ENCODE measurements at places on chromosomes 4 and X.

DNA sequence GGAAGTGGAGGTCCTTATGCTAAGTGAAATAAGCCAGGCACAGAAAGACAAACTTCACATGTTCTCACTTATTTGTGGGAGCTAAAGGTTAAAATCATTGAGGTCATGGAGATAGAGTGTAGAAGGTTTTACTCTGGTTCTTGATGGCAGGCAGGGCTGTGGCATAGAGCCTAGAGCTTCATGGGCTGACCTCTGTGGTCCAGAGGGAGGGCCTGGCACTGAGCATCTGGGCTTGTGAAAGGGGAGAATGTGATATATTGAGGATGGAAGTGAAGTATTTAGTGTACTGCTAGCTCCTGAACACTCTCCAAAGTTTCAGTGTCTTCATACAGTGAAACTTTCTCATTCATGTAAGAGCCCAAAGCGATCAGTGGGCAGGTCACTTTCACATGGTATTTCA is 71.3 kb upstream of the ANXA3 start:
- DNase-seq = no peak

DNA sequence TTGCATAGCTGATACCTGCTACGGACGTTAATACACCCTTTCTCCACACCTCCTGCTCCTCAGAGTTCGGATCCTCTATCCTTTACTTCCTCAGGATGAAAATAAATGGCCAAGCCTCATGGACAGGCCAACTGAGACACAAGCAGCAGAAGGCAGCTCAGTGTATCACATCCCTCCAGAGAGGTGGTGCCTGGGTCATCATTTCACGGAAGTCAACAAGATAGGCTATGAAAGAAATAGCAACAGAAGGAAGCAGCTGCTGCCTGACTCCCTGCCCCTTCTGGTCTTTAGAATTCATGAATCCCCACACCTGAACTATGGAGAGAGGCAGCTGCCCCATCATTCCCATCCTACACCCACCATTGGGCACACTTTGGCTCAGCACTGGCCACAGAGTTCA is 267.1 kb upstream of the ETNPPL start:
- DNase-seq = no peak

- no peak for DNase-seq
Measured at GRCh38 chr4:56293121-56293520, 94.2 kb downstream of the AASDH start.

- DNase-seq = no peak
Measured at GRCh38 chr4:38069271-38069760, 109.1 kb downstream of the PTTG2 start.

- DNase-seq = no peak
Measured at GRCh38 chr4:6918338-6918737, 8.7 kb downstream of the TBC1D14 start.

DNA sequence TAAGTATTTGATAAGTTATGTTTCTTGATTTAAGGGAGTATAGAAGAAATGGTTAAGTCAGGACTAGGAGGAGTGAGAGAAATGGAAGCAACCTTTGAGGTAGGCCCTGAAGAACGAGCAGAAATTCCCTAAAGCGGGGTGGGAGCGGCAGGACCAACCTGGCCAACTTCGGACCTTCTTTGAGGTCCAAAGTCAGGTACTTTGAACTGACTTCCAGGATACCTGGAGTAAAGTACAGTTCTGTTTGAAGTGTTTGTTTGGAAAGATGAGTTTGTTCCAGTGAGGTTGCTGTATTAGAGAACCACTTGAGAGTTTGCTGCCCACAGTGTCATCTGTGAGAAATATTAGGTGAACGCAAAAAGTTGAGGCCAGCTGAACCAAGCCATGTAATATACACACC is 11.7 kb downstream of the RNF4 start:
- DNase-seq = no peak

DNA sequence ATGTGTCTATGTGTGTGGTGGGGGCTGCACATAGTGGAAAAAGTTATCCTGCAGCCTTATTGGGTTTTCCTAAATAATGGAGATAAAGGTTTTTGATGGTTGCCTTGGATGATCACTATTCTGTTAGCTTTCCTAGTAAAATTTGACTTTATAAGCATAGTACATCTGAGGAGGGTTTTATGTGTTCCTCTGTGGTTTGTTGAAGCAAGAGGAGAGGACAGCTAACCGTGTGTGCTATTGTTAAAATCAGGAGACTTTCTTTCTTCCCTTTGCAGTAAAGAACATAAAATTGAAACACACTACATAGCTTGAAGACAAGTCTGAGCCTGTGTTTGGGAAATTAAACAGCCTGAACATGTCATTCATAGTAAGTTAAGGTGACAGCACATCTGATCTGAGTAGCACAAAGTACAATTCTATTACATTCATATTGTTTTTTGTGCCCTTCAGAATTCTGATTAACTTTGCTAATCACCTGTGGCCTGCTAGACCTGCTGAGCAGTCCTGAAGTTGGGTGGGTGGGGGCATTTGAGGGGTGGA is 36.8 kb downstream of the C4orf51 start:
- DNase-seq = no peak

DNA sequence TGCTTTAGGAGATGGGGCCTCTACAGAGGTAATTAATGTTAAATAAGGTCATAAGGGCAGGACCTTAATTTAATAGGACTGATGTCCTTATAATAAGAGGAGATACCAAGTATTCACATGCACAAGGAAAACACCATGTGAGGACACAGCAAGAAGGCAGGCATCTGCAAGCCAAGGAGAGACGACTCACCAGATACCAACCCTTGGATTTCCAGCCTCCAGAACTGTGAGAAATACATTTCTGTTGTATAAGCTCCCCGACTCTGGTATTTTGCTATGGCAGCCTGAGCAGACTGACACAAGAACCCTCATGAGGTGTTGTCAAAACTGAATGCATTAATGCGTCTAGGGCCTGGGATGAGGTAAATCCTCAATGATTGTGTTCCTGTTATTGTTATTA is 56.2 kb upstream of the MAPK10 start:
- no peak for DNase-seq

DNA sequence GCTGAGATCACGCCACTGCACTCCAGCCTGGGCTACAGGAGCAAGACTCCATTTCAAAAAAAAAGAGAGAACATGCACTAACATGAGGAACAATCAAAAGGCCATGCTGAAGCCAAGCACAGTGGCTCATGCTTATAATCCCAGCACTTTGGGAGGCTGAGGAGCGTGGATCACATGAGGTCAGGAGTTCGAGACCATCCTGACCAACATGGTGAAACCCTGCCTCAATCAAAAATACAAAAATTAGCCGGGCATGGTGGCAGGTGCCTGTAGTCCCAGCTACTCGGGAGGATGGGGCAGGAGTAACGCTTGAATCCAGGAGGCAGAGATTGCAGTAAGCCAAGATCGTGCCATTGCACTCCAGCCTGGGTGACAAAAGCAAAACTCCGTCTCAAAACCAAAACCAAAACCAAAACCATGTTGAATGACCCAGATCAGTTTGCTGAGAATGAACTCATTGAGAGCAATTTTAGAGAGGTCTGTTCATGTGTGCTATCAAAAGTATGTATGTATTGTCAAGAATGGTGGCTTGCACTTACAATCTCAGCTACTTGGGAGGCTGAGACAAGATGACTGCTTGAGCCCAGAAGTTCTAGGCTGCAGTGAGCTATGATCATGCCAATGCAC is 44.8 kb downstream of the PDS5A start:
- DNase-seq = no peak

GRCh38 chr4:82578935-82579334 is 17.1 kb upstream of the TMEM150C start:
- no peak for DNase-seq

- DNase-seq = no peak
Measured at GRCh38 chrX:14819769-14820168, 53.1 kb downstream of the FANCB start.

DNA sequence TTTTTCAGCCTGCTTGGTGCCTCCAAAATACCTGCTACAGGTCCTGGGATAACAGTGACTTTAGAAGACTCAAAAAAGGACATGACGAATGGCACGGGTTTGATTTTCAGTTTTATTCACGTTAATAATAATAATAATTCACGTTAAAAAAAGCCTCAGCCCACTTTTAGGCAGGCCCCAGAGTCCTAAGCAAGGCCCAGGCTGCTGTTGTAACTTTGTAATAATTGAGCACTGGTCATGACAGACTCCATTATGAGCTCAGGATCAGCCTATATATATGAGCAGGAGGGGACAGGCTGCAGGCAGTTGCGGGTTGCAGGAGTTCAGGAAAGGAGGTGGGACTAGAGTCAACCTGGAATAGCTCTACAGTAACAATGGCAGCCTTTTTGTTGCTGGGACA is at the start of gene TMEM31:
Gene TMEM31, plus strand, starts transcription at position 301 of the 400 bp plus-strand sequence. CDS start 1,350 bp downstream, outside the sequence.
- DNase-seq = no peak

- no peak for DNase-seq
Measured at GRCh38 chrX:24890677-24891076, 125.1 kb downstream of the ARX start.

Data from T-helper 1 cell (primary cell).